Endothelial cell of umbilical vein (primary cell): ENCODE measurements at places on chromosomes 5 and 9.

- H3K27me3 ChIP-seq, result peaks cover 14% of the 10 kb centered on the region
- DNase-seq, result peak; percentile 69
- H3K4me1 ChIP-seq, result no peaks in the 10 kb centered on the region
- H3K27ac ChIP-seq, result no peak overlapping the region
- no peak overlapping the region for H3K4me3 ChIP-seq
Measured at GRCh38 chr9:97710356-97711222, 13.4 kb upstream of the XPA start.

GRCh38 chr5:39785410-39785809 lies 360.6 kb upstream of the DAB2 start:
- no peak overlapping the region for H3K4me3 ChIP-seq
- H3K27me3 ChIP-seq, result peaks cover 2% of the 10 kb centered on the region

DNA sequence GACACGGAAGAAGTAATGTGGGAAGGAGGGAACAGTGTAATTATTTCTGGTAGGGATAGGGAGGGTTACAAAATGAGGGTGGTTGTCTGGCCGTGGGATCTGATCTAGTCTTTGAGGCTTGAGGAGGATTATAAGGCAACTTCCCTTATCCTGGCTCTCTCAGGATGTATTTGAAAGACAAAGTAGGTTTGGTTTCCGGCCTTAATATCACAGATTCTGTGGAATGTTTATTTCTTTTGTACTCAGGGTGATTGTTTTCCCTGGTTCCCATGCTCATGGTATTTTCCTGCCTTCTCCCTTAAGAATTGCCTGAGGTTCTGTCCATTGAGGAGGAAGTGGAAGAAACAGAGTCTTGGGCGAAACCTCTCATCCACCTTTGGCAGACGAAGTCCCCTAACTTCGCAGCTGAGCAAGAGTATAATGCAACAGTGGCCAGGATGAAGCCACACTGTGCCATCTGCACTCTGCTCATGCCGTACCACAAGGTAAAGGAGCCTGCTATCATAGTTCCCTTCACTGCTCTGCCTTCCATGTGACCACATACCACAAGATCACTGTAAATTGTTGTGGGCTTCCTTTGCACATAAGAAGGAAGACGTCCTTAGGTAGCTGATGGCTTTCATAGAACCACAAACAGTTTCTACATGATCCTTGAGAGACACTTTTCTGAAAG lies 253.8 kb downstream of the KDM4C start:
- H3K4me1 ChIP-seq, result peaks cover 7% of the 10 kb centered on the region
- H3K27ac ChIP-seq, result peak overlapping the region; percentile 9
- no peaks in the 10 kb centered on the region for H3K27me3 ChIP-seq

DNA sequence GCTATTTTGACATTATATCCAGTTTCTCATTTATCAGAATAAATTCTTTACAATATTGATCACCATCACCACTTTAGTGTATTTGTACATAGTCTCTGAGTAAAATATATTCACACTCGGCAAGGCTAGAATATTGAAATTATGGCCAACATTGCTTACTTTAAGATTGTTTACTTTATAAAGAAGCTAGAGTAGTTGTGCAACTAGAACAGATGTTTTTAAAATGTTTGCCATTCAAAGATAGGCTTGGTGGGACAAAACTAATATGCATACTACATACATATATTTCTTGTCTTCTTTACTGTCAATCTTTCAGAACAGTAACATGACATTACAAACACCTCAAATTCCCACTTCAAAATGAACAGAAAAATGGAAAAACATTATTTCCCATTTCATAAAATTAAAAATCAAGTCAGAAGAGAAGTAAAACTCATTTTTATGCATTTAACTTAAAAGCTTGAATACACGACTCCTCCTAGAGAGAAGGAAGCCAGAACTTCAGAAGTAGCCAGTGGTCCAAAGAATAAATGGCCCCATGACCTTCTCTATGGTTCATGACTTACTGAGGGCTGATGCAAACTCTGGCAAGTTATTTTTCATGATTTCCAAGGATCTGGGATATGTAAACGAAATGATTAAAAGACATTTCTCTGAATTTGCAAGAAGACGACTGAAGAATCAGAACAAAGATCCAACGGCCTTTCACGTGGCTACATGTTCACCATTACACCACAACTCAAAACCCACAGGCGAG lies 14.1 kb downstream of the MTX3 start:
- no peaks in the 10 kb centered on the region for H3K36me3 ChIP-seq
- no peak for DNase-seq
- no peaks in the 10 kb centered on the region for H3K27me3 ChIP-seq
- H3K27ac ChIP-seq, result no peak overlapping the region
- no peak overlapping the region for H3K4me3 ChIP-seq

- H3K27me3 ChIP-seq, result peaks cover 2% of the 10 kb centered on the region
- DNase-seq, result no peak
- no peak overlapping the region for H3K4me3 ChIP-seq
- H3K36me3 ChIP-seq, result no peaks in the 10 kb centered on the region
- H3K27ac ChIP-seq, result no peak overlapping the region
- no peaks in the 10 kb centered on the region for H3K4me1 ChIP-seq
Measured at GRCh38 chr9:16197578-16198370, 644.9 kb downstream of the CCDC171 start.

- no peak overlapping the region for H3K27ac ChIP-seq
- peak; percentile 43 for DNase-seq
- H3K4me1 ChIP-seq, result no peaks in the 10 kb centered on the region
- H3K4me3 ChIP-seq, result no peak overlapping the region
- H3K27me3 ChIP-seq, result no peaks in the 10 kb centered on the region
Measured at GRCh38 chr5:64958757-64959391, 190.1 kb downstream of the CWC27 start.

DNA sequence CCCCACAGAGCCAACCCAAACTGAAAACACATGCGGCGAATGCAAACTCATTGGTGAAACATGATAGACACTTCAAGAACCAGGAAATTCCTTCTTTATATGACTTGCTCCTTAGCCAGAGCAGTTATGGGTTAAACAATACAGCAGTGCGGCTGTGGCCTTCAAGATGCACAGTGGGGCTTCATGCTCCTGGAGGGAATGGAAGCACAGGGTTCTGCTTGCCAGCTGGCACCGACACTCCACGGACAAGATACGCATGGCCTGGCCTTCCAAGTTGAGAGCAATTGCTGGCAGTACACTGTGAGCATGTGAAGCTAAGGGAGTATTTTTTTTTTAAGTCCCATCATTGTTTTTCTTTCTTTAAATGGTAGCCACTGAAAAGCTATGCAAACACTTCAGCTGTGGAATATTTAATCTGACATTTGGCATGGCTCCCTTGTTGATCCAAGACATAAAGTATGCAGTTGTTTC lies 451.6 kb upstream of the CD180 start:
- H3K27ac ChIP-seq, result no peak overlapping the region
- H3K4me1 ChIP-seq, result no peaks in the 10 kb centered on the region
- no peak overlapping the region for H3K4me3 ChIP-seq
- H3K27me3 ChIP-seq, result no peaks in the 10 kb centered on the region

GRCh38 chr5:162911873-162912272 lies 525.5 kb upstream of the CCNG1 start:
- H3K4me3 ChIP-seq, result no peak overlapping the region
- H3K27me3 ChIP-seq, result no peaks in the 10 kb centered on the region
- DNase-seq, result no peak
- H3K27ac ChIP-seq, result no peak overlapping the region

DNA sequence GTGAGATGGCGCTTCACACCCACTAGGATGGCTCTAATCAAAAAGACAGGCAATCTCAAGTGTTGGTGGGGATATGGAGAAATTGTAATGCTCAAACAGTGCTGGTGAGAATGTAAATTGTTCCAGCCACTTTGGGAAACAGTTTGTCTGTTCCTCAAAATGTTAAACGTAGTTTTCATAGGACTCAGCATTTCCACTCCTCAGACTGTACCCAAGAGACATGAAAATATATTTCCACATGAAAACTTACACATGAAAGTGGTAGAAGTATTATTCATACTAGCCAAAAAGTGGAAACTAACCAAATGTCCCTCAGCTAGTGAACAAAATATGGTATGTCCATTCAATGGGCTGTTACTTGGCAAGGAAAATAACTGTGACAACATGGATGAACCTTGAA lies 107.7 kb upstream of the CTSL start:
- DNase-seq, result no peak
- no peaks in the 10 kb centered on the region for H3K27me3 ChIP-seq
- H3K4me1 ChIP-seq, result no peaks in the 10 kb centered on the region
- H3K4me3 ChIP-seq, result no peak overlapping the region
- H3K27ac ChIP-seq, result no peak overlapping the region
- H3K36me3 ChIP-seq, result no peaks in the 10 kb centered on the region

DNA sequence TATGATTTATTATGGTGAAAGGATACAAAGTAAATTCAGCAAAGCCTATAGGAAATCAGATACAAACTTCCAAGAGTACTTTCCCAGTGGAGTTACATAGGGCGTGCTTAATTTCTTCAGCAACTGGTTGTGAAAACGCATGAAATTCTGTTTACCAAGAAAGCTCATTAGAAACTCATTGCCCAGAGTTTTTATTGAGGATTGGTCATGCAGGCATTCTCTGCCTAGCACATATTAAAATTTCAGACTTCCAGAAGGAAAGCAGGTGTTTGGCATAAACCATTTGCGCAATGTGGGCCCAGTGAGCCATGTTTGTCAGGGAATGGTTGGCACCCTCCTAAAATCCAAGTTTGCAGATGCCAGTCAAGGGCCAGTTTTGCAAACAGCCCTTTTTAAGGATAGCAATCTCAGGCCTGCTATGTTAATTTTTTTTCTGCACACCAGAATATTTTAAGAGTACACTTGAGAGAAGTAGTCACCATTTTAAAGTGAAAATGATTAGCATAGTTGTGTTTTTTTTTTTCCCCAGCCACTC lies 311.1 kb upstream of the CHD1 start:
- no peaks in the 10 kb centered on the region for H3K4me1 ChIP-seq
- no peak overlapping the region for H3K4me3 ChIP-seq
- H3K27ac ChIP-seq, result no peak overlapping the region
- no peaks in the 10 kb centered on the region for H3K36me3 ChIP-seq

DNA sequence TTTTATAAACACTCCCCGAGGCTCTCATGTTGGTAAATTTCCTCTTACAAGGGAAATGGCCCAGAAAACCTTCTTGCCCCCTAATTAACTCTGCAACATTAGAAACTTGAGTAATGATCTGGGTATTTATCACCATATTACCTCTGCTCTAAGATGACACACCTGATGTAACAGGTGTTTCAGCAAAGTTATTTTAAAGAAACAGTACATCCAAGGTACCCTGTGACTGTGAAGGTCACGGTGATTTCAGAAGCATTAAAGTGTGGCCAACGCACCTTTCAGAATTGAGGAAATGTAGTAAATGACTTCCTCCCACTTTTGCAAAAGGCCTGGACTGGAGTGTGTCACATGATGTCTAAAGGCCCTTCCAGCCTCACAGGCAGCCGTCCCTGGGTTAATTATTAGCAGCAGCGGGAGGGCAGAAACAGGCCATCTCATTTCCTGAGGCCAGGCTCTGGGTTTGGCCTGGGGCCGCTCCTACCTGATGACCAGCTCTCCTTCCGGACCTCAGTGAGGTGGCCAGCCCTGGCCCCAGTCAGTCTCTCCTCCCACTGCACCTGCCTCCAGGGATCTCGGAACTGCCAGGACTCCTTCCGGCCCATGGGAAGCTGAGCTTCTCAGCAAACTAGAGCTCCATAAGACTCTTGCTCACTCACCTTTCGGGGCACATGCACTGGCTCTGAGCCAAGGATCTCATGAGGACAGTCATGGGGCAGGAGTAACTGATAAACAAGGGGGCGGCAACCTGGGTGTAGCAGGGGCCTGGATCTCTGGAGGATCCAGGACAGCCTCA lies 20.7 kb downstream of the PTPN3 start:
- DNase-seq, result no peak
- no peak overlapping the region for H3K27ac ChIP-seq
- H3K4me3 ChIP-seq, result no peak overlapping the region
- no peaks in the 10 kb centered on the region for H3K36me3 ChIP-seq
- H3K27me3 ChIP-seq, result peaks cover 22% of the 10 kb centered on the region
- no peaks in the 10 kb centered on the region for H3K4me1 ChIP-seq

DNA sequence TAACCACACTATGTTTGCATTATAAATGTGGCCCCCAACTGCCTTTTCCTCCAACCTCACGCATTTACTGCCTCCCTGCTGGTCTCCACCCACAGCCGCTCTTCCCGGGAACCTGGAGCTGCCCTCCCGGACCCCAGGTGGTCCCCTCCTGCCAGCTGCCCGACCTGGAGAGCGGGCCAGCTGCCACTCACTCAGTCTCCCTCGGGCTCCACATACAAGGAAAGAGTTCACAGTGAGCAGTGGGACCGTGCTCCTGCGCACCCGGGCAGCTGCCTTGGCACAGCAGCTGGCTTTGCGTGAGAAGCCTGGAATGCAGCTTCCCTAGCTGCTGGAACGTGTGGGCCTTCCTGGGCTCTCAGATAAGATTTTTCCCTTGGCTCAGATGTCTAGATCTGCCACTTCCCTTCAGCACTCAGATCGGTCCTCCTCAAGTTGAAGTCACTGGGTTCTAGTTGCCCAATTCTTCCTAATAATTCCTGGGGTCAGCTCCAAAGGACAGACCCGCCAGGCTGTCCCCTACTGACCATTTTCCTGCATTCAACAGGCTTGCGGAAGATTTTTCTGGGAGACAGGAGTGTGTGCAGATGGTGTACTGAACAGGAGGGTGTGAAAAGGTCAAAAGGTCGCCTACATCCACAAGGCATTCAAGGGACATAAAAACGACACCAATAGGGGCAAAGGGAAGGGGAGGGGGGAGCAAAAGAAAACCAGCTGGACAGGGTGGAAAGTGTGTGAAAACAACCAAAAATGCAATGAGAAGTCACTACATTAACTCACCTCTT lies 69.1 kb downstream of the MYO10 start:
- no peaks in the 10 kb centered on the region for H3K4me1 ChIP-seq
- no peaks in the 10 kb centered on the region for H3K27me3 ChIP-seq
- no peak overlapping the region for H3K4me3 ChIP-seq

GRCh38 chr5:154818471-154819116 lies 31.8 kb downstream of the FAXDC2 start:
- no peaks in the 10 kb centered on the region for H3K27me3 ChIP-seq
- no peak overlapping the region for H3K27ac ChIP-seq
- H3K4me3 ChIP-seq, result no peak overlapping the region
